Suppressor macrophage treated with lipopolysaccharide for 4 hours (primary cell): ENCODE measurements at places on chromosomes 1 and 21.

GRCh38 chr1:1360506-1361169, 2.3 kb upstream of the MXRA8 start:
- no peak for DNase-seq

GRCh38 chr1:173301507-173301906, 94.4 kb upstream of the TNFSF4 start:
- DNase-seq, result no peak

- peak; percentile 13 for DNase-seq
These were observed 5.4 kb upstream of the NTNG1 start for GRCh38 chr1:107135463-107135862.

DNA sequence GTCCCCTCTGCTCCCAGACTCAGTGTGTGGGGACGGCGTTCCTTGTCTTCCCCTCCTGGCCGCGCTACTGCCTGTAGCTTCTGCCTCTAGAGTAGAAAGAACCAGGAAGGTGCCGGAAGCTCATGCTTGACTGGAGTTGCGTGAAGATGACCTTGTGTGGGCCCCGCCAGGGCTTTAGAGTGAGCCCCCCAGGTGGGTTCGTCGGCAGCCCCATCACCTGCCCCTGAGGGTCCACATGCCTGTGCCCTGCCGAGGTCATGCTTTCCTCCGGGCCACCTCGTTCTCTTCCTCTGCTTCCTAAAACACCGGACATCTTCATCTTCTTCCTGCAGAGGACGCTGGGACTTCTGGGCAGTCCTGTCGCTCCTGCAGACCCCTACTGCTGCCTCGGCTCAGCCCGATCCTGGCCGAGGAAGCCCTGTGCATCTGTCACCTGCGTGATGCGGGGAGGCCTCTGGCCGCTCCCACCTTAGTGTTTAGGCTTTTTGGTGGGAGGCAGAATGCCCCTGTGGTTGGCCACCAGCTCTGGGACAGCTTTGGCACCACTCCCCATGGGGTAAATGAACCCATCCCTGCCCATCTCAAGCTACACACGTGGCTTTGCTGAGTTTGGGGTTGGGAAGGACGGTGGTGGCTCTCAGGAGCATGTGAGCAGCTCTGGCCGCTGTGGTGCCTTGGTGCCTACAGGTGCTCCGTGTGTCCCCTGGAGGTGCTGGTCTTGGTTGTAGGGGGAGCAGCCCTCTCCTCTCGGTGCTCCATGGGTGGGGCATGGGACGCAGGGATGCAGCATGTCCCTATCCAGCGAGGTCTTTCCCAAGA, 12.3 kb downstream of the OBSCN start:
- no peak for DNase-seq

GRCh38 chr1:207306603-207307002, 14.9 kb upstream of the CD55 start:
- DNase-seq, result no peak

- peak; percentile 27 for DNase-seq
These were observed 146.4 kb upstream of the ARHGEF16 start for GRCh38 chr1:3308053-3308452.

DNA sequence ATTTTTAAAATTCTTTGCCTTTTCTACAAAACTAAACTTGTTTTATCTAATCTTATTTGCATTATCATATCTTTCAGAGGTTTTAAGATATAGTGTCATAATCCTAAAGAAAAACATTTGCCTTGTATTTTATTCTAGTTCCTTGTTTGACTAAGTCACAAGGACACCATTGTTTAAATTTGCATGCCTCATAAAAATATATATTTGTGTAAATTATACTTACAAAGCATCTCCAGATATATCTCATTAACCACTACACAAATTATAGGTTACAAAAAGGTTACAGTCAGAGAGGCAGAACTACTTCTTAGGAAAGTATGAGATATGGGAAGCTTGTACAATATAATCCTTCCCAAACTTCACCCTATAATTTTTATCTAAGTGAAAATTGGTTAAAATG, 4.2 kb upstream of the RGS13 start:
- DNase-seq, result no peak

- DNase-seq, result no peak
These were observed 17.1 kb downstream of the ADAMTS5 start for GRCh38 chr21:26949830-26950229.

DNA sequence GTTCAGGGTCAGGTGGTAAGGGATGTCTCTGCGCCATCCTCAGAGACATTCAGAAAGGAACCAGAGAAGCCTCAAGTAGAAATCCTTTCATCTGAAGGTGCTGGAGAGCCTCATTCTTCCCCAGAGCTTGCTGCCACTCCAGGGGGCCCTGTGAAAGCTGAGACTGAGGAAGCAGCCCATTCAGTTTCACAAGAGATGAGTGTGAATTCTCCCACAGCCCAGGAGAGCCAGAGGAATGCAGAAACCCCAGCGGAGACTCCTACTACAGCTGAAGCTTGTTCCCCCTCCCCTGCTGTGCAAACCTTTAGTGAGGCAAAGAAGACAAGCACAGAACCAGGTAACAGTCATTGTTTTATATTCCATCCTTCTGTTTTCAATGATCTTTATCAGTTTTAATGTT, 38.7 kb downstream of the ZBTB40 start:
- no peak for DNase-seq

- no peak for DNase-seq
These were observed 140.8 kb downstream of the PGBD5 start for GRCh38 chr1:230285351-230285750.

DNA sequence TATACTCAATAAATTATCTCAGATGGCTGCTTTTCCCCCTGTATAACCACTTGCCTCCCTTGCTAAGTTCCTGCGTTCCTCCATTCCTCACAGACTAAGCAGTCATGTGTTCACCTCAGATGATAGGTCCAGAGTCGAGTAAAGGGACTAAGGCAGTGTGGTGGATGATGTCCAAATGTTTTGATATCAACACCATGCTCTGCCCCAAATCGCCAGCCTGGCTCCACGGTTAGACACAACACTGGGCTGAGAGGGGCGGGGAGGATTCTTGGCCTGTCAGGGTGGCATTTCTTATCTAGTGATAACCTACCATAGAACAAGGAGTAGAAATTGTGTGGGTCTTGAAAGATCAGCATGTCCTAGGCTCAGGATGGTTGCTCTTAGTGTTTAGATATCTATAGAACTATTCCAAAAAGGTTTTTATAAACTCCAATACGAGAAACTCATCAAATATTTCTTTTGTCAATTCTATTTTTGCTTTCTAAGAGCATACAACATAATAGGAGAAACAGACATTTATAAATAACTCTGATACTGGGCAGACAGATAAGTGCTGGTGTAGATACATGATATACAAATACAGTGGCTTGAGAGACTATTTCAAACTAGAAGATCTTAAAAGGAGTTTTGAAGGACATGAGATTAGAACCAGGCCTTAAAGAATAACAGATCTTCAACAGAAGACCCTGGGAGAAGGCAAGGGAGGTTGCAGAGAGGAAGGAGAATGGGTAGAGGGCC, 21.5 kb downstream of the GJA5 start:
- no peak for DNase-seq

DNA sequence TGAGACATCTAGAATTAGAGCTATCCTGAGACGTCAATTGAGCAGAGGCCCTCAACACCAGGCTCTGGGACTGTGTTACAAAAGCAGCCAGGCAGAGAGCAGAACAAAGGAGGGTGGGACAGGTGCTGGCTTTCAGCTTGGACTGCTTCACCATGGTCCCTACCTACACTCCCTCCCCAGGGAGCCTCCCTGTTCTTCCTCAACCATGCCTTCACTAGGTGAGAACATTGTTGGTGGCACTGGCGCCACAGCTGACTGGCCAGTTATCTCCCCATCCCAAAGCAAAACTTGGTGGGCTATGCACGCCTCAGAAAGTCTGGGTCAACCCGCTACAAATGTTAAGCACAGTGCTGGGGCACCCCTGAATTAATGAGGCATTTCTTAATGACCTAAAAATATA, 87.8 kb downstream of the NMNAT2 start:
- DNase-seq, result no peak

DNA sequence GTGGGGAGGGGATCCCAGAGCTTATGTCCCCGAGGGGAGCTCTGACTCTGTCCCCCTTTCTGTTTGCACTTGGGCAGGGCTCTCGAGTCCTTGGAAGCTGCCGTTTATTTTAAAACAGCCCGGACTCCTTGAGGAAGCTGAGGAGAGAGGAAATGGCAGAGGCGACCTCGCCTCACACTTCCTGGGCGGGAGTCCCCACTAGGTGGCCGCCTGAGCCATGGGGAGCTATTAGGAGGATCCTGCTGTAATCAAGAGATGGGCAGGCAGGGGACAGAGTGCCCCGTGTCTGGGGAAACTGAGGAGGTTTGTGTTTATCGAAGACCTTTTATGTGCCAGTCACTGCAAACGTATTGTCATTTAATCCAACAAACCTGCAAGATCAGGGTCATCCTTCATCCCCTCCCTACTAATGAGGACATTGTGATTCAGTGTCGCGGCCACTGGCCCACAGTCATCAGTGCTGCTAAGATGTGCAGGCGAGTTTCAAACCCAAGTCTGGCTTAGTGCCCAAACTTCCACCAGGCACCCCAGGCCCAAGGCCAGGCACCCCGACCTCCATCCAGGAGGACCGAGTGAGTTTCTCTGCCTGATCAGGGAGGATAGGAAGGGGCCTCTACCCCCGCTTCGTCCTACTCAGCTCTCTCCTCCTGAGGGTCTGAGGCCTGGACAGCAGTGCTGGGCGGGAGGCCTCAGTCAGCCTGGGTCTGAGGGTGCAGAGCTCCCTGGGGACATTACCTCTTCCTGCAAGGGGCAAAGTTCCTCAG, 316.9 kb upstream of the VAMP3 start:
- peak; percentile 44 for DNase-seq

GRCh38 chr1:32960342-32960741, 4.3 kb downstream of the RNF19B start:
- no peak for DNase-seq

DNA sequence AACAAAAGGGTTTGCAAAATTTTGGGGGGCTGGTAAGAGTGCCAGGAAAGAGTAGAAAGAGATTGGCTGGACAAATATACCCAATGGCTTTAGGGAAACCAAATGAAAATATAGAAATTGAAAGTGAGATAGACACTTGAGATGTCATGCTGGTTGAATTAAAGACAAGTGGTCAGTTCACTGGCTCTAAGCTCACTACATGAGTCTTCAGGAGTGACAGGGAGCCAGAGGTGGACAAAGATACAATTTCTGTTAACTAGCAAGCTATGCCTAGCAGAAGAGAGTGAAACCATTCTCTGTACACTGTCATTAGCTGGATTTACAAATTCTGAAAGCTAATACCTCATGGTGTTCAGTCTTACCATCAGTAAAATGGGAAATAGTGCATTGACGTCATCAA, 82.5 kb downstream of the TBX15 start:
- no peak for DNase-seq

DNA sequence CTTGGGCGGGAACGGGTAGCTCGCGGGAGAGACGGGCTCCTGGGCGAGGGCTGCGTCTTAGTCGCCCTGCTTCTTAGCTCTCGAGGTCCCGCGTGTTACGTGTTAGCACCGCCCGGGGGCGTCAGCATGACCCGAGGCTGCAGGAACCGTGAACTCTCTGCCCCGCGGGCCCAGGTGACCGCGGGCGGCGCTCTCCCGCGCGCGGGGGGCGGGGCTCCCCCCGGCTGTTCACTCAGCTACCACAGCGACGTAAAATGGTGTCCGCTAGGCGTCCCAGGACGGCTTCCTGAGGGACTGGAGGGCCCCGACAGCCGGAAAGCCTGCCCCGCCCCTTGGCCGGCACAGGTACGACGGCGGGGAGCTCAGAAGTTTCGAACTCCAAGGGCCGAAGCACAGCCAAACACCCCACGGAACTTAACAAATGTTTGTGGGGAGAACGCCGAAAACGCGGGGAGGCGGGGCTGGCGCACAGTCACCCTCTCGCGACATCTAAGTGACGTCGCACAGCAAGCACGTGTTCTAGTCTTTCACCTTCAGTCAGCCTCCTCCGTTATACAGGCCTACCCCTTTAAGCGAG, 780 bp upstream of the RBM15 start:
- peak; percentile 92 for DNase-seq

DNA sequence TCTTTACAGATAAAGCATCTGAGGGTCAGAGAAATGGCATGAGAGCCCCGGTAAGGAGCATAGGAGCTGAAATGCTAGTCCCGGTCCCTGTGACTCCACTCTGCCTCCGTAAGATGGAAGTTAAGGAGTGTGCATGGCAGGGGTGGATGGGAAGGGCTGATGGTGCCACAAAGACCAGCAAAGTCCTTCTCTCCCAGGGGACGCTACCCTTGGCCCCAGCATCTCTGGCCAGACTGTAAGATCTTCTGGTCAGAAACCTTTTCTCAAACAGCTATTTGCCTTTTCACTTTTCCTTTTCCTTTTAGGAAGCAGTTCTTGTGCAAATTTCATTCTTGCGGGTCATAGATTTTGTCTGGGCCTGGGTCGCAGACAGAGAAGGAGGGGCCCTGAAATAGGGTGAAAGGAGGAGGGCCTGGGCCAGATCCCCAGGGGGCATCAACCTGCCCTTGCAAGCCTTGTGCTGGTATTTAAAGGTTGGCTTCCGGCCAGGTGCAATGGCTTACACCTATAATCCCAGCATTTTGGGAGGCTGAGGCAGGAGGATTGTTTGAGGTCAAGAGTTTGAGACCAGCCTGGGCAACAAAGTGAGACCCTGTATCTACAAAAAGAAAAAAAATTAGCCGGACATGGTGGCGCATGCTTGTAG, 14.4 kb upstream of the EPS8L3 start:
- no peak for DNase-seq

GRCh38 chr1:223831755-223832636, 13.8 kb downstream of the TP53BP2 start:
- DNase-seq, result peak; percentile 86

DNA sequence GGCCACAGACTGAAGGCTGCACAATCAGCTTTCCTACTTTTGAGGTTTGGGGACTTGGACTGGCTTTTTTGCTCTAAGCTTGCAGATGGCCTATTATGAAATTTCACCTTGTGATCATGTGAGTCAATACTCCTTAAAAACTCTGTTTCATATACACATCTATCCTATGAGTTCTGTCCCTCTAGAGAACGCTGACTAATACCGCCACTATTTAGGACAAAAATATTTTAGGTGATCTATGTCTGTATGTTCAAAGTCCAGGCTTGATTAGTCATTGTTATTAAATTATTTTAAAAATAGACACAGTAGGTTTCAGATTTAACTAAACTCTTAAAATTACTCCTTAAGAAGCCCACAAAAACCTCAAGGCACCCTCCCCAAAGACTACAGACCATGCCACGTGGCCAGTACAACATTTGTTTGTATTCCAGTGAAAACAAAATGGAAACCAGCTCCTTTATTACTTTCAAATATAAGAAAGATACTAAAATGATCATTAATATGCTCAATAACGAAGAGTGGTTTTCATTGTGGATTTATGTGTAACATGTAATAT, 63.1 kb downstream of the TMPRSS15 start:
- DNase-seq, result no peak

GRCh38 chr1:22983944-22984343, 11.3 kb upstream of the LACTBL1 start:
- DNase-seq, result no peak

GRCh38 chr1:204337583-204337982, 22.1 kb downstream of the PLEKHA6 start:
- no peak for DNase-seq

- peak; percentile 68 for DNase-seq
These were observed 37.5 kb upstream of the SLAMF9 start for GRCh38 chr1:159991513-159991912.

DNA sequence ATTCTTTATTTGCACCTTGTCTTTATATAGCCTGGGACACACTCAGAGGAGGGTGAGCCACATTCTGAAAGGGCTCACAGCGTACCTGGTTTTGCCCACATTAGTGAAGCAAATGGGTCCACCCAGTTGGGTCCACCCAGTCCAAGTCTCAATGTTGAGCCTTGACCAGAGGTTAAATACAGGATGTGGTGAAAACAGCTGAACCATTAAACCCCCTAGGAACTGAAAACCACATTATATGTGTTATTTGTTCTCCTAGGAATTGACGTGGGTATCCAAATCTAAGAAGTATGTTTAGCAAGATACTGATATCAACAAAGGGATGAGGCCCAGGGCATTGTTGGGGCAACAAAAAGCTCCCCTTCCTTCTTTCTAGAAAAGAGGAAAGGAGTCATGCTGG, 83.8 kb downstream of the SETD4 start:
- DNase-seq, result no peak
